ENCODE measurements at places on chromosomes 11 and 22.

DNA sequence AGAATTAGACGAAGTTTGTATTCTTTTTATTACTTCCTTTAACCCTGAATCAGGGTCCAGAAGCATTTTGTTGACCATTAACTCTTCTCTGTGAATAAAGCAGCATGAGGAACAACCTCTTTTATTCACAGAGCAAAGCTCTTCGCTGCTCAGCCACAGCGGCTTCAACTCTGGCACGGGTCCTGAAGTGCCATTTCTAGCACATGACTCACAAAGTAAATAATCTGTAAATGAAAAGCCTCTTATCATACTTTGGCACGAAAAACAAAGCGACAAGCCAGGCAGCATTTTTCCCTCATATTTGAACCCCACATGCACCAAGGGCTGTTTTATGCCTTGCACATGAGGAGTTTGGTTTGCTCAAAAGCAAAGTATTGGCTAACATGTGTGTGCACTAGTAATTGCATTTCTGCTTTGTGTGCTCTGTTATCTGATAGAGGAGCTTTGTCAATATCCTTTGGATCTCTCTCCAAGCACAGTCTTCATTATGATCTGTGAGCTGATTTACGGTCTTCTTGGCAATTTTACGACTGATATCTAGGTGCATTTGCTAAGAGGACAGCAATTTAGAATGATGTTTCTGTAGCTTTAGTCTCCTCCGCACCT lies 33.0 kb upstream of the APOBEC3A start:
- no peaks in the 10 kb centered on the region for H3K36me3 ChIP-seq
- H3K27me3 ChIP-seq: no peaks in the 10 kb centered on the region
- peak overlapping the region; percentile 67 for H3K4me3 ChIP-seq

GRCh38 chr11:87443707-87444106 lies 406.0 kb downstream of the TMEM135 start:
- no peak overlapping the region for H3K27ac ChIP-seq
- H3K36me3 ChIP-seq: no peaks in the 10 kb centered on the region
- H3K4me1 ChIP-seq: peaks cover 6% of the 10 kb centered on the region
- no peak for DNase-seq

DNA sequence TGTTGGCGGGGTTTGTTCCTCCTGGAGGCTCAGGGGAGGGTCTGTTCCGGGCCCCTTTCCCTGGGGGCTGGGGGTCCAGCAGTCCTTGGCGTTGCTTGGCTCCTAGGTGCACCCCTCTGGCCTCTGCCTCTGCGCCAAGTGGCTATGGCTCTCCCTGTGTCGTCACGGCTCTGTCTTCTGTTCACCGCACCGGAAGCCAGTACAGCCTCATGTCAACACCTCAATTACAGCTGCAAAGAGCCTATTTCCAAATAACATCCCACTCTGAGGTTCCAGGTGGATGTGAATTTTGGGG lies 64.8 kb downstream of the CELSR1 start:
- no peaks in the 10 kb centered on the region for H3K27me3 ChIP-seq
- DNase-seq: no peak
- no peak overlapping the region for H3K4me3 ChIP-seq
- H3K36me3 ChIP-seq: no peaks in the 10 kb centered on the region
- peaks cover 14% of the 10 kb centered on the region for H3K4me1 ChIP-seq

DNA sequence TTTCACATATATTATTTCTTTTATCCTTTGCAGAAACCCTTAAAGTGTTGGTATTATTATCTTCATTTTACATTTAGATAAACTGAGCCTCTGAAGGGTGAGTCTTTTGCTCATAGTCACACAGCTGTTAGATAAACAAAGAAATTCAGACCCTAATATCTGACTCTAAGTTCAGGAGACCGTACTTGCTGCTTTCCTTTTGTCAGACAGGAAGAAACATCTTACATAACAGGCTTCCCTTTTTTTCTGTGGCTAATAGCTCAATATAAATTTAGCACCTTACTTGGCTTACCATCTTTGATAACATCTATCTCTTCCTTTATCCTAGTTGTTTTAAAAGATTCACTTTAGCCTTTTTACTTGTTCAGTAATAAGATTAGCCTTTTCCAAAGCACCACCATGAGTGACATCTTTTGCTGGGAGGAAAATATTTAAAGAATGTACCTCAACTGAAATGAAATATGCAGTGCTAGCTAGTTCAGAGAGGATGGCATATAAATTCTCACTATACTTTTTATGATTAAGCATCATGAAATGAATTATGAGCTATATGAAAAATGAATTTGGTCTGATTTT lies 128.6 kb downstream of the WNT11 start:
- DNase-seq: peak; percentile 21
- no peak overlapping the region for H3K4me3 ChIP-seq
- peaks cover 2% of the 10 kb centered on the region for H3K4me1 ChIP-seq
- H3K27ac ChIP-seq: peak overlapping the region; percentile 76
- no peaks in the 10 kb centered on the region for H3K36me3 ChIP-seq
- no peaks in the 10 kb centered on the region for H3K27me3 ChIP-seq

- no peak overlapping the region for H3K4me3 ChIP-seq
- peaks cover 2% of the 10 kb centered on the region for H3K4me1 ChIP-seq
- peaks cover 61% of the 10 kb centered on the region for H3K27me3 ChIP-seq
- peak; percentile 87 for DNase-seq
These were observed 20.7 kb downstream of the ZBTB16 start for GRCh38 chr11:114080219-114080618.

GRCh38 chr22:27454807-27455450 lies 346.6 kb downstream of the MN1 start:
- no peak overlapping the region for H3K4me3 ChIP-seq
- H3K27ac ChIP-seq: no peak overlapping the region
- DNase-seq: no peak
- no peaks in the 10 kb centered on the region for H3K36me3 ChIP-seq

- H3K4me3 ChIP-seq: no peak overlapping the region
- no peak overlapping the region for H3K27ac ChIP-seq
- H3K4me1 ChIP-seq: no peaks in the 10 kb centered on the region
- no peak for DNase-seq
- peaks cover 3% of the 10 kb centered on the region for H3K27me3 ChIP-seq
These were observed 36.6 kb upstream of the FEZ1 start for GRCh38 chr11:125532668-125533067.

DNA sequence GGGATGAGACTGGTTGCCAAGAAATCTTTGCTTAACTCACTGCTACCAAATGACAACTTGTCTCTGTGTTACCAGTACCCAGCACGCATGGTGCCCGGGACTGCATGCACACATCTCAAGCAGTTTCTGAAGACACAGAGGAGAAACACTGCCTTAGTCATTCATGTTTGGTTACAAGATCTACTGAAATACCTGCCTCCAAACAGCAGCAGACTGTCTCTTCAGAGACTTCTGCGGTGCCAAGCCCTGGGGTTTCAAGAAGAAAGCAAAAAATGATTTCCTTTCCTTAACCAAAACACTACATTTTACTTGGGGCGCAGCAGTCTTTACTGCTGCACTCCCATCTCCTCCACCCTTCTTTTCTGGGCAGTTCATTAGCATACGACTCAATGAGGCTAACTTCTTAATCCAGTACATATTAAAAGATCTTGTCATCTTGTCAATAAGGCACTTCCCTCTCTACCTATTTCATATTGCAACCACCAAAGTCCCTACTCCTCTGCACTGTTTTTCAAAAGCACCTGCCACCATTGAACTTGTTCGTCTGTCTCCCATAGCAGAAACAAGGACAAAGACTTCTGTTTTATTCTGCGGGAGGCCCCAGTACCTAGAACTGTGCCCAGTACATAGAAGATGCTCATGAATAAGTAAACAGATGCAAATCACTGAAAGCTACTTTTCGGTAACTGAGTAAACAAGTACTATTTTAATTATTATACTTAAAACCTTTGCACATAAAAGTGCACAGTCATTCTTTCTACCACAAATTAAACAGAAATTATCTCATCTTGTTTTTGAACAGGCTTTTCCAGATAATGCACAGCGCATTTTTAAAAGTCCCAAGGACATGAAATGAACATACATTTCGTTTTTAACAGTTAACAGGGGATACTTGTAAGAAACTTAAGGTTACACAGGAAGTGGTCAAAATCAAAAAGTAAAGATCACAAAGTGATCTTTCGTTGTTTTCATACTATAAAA lies 4.0 kb downstream of the NAP1L4 start:
- H3K27me3 ChIP-seq: no peaks in the 10 kb centered on the region
- peaks cover 3% of the 10 kb centered on the region for H3K4me1 ChIP-seq
- H3K36me3 ChIP-seq: peaks cover 8% of the 10 kb centered on the region
- H3K27ac ChIP-seq: peak overlapping the region; percentile 69

DNA sequence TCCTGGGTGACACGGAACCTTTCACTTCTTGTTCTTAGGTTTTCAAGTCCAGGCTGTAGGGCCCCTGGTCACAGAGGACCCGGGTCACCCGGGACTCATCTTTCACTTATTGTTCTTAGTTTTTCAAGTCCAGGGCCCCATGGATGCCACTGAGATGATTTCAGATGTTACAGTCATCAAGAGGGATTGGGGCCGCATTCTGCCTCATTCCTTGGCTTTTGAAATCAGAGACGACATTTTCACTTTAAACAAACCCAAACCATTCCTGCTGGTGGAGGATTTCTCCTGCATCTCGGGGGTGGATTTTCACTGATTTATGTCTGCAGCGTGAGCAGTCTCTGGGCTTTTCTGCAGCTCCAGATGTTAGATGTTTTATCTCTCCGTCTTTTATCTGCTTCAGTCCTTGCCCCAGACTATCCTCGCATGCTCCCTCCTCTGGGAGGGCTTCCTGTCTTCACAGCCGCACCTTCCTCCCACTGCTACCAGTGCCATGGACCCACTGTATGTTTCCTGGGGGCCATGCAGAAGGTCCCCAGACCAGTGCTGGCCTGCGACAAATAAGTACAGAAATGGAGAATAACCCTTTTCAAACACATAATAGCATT lies 27.4 kb downstream of the FBLN1 start:
- no peaks in the 10 kb centered on the region for H3K27me3 ChIP-seq
- DNase-seq: peak; percentile 70
- H3K4me3 ChIP-seq: no peak overlapping the region
- peak overlapping the region; percentile 28 for H3K27ac ChIP-seq

- no peaks in the 10 kb centered on the region for H3K27me3 ChIP-seq
- peaks cover 50% of the 10 kb centered on the region for H3K36me3 ChIP-seq
- DNase-seq: no peak
- no peak overlapping the region for H3K27ac ChIP-seq
- H3K4me3 ChIP-seq: no peak overlapping the region
- no peaks in the 10 kb centered on the region for H3K4me1 ChIP-seq
These were observed 135.5 kb downstream of the PARVA start for GRCh38 chr11:12512826-12513395.

DNA sequence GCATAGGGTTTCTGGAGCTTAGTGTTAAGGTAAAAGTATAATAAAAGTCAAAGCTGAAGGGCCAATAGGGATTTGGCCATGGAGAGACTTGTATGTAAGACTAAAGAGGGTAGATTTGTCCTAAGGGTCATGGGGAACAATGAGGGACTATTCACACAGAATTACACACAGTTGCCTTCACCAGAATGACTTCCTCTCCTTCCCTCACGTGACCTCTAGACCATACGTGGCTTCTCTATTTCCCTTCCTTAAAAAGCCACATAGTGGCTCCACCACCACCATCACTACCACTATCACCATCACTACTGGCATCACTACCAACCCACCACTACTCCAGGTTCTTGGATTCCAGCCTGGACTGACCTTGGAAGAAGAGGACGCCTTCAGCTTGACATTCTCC lies 2.8 kb downstream of the HPX start:
- no peaks in the 10 kb centered on the region for H3K4me1 ChIP-seq
- H3K36me3 ChIP-seq: no peaks in the 10 kb centered on the region
- H3K4me3 ChIP-seq: no peak overlapping the region
- no peaks in the 10 kb centered on the region for H3K27me3 ChIP-seq
- no peak overlapping the region for H3K27ac ChIP-seq

DNA sequence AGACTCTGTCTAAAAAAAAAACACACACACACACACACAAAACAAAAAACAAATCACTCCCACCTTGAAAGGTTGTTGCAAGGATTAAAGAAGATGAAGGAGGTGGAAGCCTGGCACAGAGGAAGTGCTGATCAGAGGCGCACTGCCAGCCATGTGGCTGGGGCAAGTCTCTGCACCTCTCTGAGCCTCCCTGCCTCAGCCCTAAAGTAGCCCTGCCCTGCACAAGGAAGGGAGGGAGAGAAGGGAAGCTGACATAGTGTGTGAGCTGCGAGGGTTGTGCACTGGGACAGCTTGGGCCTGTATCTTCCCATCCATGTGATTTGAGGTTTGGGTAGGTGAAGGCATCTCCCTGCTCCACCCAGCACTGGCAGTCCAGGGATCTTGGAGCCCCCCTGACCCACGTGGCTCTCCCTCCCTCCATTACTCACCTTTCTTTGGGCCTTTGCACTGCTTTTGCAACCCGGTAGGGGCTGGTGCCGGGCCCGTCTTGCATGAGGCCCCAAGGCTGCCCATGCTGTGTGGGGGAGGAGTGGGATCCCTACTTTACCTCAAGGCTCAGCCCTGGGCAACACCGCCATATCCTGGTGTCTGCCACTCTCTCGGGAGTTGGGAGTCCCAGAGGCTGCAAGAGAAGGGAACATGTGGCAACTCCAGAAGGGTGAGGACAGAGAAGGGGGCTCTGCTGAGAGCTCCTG lies 30.5 kb downstream of the IFT27 start:
- no peak overlapping the region for H3K4me3 ChIP-seq
- peaks cover 1% of the 10 kb centered on the region for H3K4me1 ChIP-seq
- H3K36me3 ChIP-seq: no peaks in the 10 kb centered on the region
- H3K27ac ChIP-seq: no peak overlapping the region
- H3K27me3 ChIP-seq: peaks cover 42% of the 10 kb centered on the region
- no peak for DNase-seq

All from mesenchymal stem cell (in vitro differentiated cells and primary cell).